IPS DF 19.7 (cell line): ENCODE measurements at places on chromosomes 7 and 10.

GRCh38 chr7:130515315-130516040, 23.6 kb downstream of the MEST start:
- no peak for DNase-seq

GRCh38 chr7:9921326-9921725, 1052.3 kb upstream of the PHF14 start:
- no peak for DNase-seq

- no peak for DNase-seq
Observed at GRCh38 chr7:55152516-55152915, 133.7 kb downstream of the EGFR start.

GRCh38 chr7:38021892-38022291, 101.5 kb downstream of the EPDR1 start:
- DNase-seq, result no peak

DNA sequence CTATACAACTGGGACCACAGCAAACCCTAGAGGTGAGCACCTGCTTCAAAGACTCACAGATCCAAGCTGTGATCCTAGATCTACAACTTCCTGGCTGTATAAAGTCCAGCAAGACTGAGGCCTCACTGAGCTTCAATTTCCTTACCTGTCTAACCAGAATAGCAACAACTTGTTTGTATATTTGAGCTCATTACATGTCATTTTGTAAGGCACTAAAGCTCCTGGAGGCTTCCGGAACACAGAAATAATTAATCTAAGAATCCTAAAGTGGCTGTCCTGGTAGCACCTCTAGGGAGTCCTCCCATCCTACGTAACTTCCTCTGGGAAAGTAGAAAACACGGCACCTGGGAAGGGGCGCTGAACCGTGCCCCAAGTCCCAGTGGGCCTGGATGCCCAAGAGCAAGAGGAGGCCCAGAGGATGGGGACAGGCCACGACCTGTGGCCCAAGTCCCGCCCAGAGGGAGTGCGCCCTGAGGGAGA, 39.4 kb downstream of the HK1 start:
- DNase-seq, result no peak

- no peak for DNase-seq
Observed at GRCh38 chr10:3470191-3470590, 297.6 kb upstream of the PITRM1 start.

DNA sequence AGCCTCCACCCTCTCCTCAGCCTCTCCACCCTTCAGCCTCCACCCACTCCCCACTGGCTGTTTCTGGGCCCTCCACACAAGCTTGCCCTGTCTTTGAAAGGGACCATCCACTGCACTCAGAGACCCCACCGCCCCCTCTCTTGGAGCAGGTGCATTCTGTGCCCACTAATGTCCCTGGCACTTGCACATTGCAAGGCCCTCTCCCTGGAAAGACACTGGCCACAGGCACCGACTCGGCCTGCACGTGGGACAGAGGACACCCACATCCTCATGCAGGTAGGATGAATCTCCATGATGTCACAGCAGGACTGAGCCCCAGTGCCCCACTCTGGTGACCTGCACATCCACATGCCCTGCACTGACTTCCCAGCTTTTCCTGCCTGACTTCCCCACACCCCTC, 36.8 kb upstream of the EBF3 start:
- DNase-seq, result no peak

- DNase-seq, result no peak
Observed at GRCh38 chr10:23413629-23414089, 25.2 kb upstream of the OTUD1 start.
